Fibroblast of skin of scalp (primary cell): ENCODE measurements at places on chromosomes 1 and 21.

DNA sequence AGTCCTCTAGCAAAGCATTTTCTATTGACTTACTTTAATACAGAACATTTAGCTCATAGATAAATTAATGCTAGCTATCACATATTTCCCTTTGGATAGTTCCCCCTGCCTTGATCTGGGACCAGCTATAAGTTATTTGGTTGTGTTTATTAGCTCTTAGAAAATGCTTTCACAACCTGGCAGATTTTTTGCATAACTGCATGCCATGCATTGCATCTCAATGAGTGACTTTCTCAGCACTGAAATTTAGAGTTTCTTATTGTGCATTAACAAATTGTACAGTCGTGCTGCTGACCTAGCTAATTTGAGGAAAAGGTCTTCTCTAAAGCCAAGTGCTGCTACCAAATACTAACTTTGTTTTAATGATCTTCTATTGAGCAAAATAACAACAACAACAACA lies 164.8 kb downstream of the PLPPR5 start:
- peak; percentile 38 for DNase-seq

GRCh38 chr1:40352126-40352525 lies 21.4 kb upstream of the SMAP2 start:
- DNase-seq = no peak

DNA sequence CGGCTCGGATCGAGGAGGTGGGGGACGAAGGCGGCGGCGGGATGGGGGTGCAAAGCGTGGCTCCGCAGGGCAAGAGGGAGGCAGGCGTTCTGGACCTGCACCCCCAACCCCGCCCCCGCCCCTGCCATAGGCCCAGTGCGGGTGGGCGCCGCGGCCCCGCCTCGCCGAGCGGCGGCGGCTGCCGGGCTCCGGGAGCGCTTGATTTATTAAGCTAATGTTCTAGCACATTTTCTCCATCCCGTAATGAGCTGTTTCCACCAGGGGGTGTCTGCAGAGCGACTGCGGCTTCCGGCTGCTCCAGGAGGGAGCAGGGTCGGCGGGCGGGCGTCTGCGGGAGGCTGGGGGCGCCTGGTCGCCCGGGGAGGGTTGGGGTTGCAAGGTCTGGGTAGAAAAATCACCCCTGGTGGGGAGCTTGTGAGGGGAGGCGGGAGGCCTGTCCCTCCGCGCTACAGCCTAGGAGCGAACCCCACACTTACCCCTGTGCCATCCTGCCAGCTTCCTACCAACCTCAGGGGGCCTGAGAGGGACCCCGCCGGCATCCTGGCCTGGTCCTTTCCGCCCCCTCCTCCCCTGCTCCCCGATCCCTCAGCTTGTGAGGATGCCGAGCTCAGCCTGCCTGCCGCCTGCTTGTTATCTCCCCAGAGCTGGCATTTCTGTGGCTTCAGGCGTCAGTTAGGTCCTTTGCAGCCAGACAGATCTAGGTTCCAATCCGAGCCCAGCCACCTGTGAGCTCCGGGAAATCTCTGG lies 48.5 kb upstream of the ACOT11 start:
- DNase-seq = peak; percentile 55

DNA sequence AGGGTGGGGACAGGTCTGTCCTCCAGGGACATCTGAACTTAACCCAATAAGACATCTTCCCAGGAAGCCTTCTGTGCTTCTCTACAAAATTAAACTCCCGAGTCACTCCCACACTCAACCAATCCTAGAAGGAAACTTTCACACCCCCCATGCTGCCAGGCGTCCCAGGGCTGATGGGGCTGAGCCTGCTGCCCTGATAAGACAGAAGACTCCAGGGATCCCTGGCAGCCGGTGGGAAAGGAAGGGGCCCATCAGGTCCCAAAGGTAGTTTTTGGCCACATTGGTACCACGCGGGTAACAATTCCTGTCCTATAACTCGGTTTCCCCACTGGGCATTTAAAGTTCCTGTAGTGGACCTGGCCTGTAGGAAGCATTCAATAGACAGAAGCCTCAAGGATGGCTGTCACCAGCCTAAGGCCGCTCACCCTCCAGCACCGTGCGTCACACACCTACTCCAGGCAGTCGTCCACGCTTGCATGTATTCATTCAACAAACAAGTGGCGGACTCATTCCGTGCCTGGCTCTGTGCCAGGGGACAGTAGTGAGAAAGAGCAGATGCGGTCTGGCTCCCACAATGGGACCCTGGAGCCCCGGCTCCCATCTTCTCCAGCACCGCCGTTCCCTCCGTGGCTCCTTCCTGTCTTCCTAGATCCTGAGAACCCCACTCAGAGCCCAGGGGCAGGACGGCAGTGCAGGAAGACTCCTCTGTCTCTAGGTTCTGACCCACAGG lies 465.2 kb downstream of the NPHP4 start:
- no peak for DNase-seq

DNA sequence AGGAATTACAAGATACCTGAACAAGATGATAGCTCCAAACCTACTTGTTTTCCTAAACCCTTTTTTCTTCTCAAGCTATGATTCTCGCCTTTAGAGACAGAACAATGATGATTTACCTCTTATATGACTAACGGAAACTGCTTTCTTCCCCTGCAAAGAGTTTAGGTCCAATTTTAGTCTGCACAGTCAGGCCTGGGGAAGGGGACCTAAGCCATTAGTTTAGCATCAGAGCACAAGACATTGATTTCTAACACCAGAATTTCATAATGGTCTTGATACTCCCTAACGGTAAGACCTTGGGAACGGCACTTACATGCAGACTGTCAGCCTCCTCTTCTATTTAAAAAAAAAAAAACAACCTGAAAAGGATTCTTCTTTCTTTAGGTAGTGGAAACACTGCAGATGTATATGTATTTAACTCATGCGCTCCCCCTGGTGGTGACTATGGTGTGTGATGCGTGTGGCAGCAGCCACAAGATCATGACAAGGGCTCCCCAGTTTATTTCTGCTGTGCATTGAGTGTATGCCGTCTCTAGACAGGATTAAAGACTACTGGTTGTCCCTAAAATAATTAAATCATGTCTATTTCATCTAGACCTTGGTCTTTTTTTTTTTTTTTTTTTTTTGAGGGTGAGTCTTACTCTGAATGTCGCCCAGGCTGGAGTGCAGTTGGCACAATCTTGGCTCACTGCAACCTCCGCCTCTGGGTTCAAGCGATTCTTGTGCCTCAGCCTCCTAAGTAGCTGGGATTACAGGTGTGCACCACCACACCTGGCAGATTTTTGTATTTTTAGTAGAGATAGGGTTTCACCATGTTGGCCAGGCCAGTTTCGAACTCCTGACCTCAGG lies 37.3 kb upstream of the TMEM222 start:
- peak; percentile 77 for DNase-seq

- DNase-seq = no peak
Observed at GRCh38 chr1:228405979-228406228, 731 bp downstream of the TRIM11 start.

- peak; percentile 43 for DNase-seq
Observed at GRCh38 chr1:228487336-228488124, at the start of gene RNF187. RNF187 (plus strand) TSS chr1:228487382.

DNA sequence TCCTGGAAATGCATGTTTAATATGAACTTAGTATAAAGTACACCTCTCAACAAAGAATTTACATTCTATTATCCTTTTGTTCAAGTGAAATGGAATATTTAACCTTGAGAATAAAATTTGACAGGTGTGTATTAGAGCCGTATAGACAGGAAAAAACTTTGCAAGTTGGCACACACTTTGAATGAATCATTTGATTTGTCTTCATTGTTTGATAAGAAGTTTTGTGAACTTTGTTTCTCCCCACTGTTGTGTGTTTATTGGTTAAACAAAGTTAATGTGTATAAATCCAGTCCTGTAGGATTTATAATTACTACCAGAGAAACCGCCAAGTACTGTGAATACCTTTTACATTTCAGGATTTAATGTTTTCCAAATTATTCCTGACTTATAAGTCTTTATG lies 2.0 kb downstream of the SYDE2 start:
- DNase-seq = no peak

DNA sequence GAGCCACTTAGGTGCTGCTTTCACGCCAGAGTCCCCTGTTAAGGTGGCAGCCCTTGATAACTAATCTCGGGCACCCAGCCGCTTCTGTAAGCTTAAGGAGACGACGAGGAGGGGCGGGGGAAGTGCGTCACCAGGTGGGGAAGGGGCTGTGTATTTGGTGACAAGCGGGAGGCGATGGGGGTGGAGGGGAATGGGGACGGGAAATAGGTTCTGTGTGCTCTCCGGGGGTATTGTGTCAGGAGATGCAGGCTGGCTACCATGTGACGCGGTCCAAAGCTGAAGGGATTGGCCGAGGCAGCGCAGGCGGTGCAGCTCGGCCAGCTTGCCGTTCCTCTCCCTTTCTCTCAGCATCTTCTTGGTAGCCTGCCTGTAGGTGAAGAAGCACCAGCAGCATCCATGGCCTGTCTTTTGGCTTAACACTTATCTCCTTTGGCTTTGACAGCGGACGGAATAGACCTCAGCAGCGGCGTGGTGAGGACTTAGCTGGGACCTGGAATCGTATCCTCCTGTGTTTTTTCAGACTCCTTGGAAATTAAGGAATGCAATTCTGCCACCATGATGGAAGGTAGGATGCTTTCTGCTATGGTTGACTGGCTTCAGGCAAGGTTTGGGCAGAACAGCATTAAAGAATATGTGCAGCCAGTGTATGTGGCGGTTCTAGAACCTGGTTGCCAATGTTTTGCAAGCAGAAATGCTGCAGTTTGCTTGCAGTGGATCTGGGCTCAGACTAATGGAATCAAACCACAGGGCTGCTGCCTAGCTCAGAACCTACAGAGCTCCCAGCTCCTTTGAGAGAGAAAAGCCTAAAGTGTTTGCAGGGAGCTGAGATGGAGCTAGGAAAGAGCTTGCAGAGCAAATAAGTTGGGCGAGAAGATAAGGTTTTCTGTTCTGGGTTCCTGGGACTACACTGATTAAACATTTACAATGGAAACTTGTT lies at the start of gene SGIP1:
SGIP1 (plus strand) TSS at position 350 of the 937 bp plus-strand sequence; CDS start at position 556, 206 bp downstream.
- peak; percentile 51 for DNase-seq

GRCh38 chr1:33277488-33278084 lies 21.3 kb downstream of the ZNF362 start:
- DNase-seq = no peak

DNA sequence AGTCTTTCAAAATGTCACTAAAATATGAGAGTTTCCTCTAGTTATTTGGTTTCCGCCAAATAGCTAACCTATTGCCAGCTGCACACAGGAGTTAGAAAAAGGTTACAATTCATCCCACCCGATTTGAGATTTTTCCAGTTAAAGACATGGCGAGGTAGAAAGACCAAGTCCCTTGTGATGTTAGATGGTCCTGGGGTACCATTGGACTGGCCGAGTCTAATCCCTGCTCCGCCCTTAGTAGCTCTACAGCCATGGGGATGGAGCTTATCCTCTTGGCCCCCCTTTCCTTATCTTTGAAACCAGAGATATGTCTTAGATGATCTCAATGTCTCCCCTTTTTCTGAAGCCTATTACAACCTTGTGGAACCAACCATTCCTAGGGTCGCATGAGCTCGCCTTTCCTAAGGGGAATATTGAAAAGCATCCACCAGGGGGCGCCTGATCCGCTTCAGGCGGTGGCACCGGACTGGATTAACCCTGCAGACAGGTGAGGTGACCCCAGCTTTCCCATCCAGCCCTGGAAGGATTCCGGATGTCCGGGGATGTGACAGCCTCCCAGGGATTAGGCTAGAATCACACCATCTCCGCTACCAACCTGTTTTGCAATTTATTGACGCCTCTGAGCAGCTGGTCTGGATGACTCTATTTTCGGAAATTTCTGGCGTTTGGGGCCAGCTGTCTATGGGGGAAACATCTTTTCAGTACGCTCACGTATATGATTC lies 68.3 kb upstream of the SIM2 start:
- DNase-seq = peak; percentile 40

DNA sequence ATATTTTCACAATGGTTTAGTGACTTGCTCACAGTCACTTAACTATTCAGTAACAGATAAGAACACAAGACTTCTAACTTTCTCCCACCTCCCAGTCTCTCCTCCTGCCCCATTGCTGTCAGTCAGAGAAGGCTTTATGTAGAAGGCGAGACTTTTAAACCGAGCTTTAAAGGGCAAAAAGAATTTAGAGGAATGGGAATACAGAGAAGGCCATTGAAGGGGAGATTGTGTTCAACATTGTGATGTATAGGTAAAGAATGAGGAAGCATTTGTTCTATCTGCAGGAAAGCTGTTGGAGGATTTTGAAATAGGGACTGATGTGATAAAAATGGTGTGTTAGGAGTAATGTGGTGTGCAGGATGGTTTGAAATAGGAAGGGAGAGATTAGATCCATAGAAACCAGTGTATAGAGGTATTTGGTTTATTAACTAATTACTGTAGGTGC lies 7.3 kb downstream of the POU2F1 start:
- DNase-seq = no peak

DNA sequence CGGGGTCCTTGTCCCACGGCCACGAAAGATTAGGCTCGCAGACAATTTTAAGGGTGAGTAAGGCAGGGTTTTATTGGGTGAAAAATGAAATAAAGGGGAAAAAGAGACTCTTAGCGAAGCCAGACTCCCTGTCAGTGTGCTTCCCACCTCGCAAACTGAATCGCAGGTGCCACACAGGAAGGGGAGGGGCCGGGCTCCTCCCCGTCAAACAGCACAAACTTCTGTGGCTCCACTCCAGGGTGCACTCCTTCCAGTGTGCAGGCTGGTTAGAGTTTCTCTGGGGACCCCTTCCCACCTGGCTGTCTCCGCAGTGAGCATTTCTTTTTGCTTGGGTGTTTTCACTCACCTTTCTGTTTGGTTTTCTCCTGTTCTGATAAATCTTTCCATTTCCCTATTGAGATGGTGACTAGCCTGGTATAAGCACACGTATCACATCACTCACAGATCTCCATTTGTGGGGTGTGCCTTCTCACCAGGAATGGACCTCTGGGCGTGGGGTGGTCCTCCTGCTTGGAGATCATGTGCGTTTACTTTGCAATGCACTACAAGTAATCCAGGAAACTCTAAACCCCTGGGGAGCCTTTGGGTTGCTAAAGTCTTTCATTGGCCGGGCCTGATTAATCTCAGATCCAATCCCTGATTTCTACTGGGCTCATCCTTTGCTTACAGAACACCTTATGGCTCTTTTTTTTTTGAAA lies 37.6 kb upstream of the GALNT2 start:
- DNase-seq = no peak

DNA sequence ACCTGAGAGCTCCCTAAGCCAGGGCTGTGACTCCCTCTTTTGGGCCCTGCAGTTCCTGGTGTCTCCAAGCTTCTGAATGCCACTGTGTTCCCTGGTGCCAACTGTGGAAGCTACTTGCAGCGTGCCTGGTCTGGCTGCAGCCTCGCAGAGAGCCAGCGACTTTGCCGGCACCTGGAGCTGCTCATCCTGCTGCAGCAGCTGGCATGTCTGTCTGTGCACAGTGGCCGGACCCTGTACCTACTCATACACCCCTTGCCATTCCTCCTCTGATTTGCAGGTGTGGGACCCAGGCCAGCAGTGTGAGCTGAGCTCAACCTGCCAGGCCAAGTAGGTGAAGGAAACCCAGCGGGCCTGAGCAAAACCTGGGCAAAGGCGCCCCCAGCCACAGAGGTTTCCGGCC lies 12.3 kb upstream of the AADACL4 start:
- no peak for DNase-seq
